ENCODE measurements at places on chromosomes 11 and 22.

GRCh38 chr11:64876229-64876750 is 2.1 kb downstream of the EHD1 start:
- DNase-seq = no peak

DNA sequence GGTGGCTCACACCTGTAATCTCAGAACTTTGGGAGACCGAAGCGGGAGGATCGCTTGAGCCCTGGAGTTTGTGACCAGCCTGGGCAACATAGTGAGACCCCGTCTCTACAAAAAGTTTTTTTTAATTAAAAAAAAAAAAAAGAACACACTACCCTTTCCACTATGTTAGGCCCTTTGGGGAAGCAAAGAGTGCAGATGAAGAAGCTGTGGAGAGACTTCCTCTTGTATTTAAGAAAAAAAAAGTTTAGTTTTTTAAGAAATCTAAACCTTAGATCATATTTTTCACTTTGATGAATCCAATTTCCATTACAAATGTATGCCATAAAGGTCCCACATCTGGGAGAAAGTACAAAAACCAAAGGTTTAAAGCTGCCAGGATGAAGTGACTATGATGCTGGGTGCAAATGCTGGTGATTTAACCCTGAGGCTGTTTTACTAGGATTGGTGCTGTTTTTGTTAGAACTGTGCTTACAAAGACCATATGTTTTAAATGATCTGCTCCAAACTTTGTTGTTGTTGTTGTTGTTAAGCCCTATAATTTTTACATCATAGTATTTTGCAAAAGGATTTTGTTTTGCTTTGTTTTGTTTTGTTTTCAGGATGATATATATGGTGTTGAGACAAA is 28.9 kb upstream of the ACER3 start:
- DNase-seq = no peak

GRCh38 chr11:100825626-100826025 is 138.5 kb downstream of the ARHGAP42 start:
- DNase-seq = no peak

DNA sequence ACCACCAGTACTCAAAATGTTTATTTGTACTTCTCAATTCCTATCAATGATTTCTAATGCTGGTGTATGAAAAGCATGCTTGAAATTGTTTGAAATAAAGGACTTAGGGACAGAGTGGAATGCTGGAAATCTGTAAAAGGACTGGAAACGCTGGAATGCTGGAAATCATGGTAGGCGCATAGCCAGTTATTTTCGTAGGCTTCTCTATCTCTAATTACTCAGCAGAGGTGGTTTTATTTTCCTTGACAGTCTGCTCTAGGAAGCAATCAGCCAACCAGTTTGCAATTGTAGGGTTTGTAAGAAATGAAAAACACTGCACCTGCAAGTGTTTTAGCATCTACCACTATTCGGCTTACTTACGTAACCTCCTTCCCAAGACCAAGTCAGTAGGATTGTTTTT is 788 bp downstream of the LIN7C start:
- no peak for DNase-seq

DNA sequence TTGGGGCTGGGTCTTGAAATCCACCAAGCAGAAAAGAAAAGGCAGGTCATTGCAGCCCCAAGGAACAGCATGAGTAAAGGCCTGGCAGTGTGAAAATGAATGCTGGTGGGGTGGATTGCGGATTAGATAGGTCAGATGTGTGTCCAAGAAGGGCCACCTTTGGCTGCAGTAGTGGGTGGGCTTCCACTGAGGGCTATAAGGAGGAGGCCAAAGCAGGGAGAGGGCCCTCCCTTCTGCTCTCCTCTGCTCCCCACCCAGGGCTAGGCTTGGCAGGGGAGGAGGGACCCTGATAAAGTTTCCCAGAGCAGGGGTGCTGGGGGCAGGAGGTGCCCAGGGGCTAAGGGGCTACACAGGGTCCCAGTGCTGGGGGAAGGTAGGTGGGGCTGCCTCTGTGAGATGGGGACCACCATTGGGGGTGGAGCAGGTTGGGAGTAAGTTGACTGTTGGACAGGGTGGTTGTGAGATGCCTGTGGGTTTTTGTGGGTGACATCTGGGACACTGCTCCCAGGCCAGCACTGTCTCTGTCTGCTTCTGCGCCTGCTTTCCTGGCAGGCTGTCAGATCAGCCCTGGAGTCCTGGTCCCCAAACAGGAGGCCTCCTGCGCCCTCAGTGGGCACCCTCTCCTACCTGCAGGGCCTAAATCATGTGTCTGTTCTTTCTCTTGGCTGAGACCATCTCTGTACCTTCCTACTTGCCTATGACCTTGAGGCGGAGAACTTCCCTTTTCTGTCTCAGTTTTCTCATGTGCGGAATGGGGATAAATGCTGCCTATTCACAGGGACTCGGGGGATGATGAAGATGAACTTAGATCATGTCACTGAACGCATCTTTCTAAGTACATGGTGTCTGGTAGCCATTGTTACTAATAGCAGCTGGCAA is 1.9 kb downstream of the CAPN5 start:
- DNase-seq = no peak

GRCh38 chr11:88103337-88104206 is 71.7 kb downstream of the RAB38 start:
- DNase-seq = peak; percentile 0
